Natural killer cell treated with Interleukin-12 subunit alpha and Interleukin-12 subunit beta and Interleukin-15 and Interleukin-18, amount 100 ng/mL, for 72 hours (primary cell): ENCODE measurements at places on chromosomes 2 and 18. TPM values are rescaled to one million over a fixed set of nuclear protein-coding genes. Genes with fewer than 3 reads are reported as not detected.
A peak's percentile ranks its signal among the peaks of the same experiment; 100 is the strongest.

The TMEM178A gene
- not detected for total RNA-seq

The HOXD11 gene
- total RNA-seq: not detected

The OTOF gene
- total RNA-seq: 0.57 TPM

The MC5R gene
- total RNA-seq: not detected

The SP9 gene
- total RNA-seq: not detected

GRCh38 chr2:107402330-107402729 is 424.4 kb upstream of the RGPD4 start:
- H3K27me3 ChIP-seq: no peaks in the 10 kb centered on the region
- no peak overlapping the region for H3K4me3 ChIP-seq
- no peak overlapping the region for H3K27ac ChIP-seq
- no peaks in the 10 kb centered on the region for H3K4me1 ChIP-seq
- no peak for DNase-seq

DNA sequence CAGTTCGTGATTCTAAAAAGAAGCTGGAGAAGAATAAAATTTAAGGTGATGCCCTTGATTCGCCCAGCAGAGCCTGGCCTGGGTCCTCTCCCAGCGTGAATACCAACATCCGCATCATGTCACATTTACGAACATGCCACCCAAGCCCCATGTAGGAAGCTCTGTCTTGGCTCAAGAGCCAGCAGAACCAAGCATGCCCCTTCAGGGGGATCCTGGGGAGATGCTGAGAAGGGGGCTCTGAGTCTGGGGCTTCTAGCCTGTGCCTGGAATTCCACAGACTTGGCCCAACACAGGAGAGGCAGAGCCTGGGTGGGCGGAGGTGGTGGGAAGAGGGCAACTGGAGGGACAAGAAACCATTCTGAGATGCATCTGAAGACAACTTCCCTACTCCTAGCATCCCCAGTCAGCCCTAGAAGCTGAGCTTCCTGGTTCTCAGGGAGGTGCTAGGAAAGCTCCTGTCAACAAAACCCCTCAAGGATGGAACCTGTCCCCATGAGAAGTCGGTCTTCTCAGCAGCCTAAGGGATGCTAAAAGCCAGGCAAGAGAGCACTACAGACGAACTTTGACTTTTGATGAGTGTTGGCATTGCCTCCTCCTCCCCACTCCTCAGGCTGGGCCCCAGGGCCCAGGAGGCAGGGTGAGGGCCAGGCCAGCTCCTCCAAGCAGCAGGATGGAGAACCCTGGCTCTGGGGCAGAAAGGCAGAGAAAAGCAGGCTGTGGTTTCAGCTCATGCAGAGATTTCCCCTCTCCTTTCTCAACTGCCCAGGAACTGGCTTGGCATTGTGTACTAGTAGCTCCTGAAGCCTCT is 57.9 kb downstream of the POLR1A start:
- H3K4me3 ChIP-seq: no peak overlapping the region
- peaks cover 4% of the 10 kb centered on the region for H3K4me1 ChIP-seq
- H3K36me3 ChIP-seq: peaks cover 21% of the 10 kb centered on the region

- H3K36me3 ChIP-seq: no peaks in the 10 kb centered on the region
- H3K27me3 ChIP-seq: no peaks in the 10 kb centered on the region
- DNase-seq: no peak
- H3K4me1 ChIP-seq: peaks cover 14% of the 10 kb centered on the region
- no peak overlapping the region for H3K4me3 ChIP-seq
These were observed 3.0 kb upstream of the INPP1 start for GRCh38 chr2:190340369-190340768.

DNA sequence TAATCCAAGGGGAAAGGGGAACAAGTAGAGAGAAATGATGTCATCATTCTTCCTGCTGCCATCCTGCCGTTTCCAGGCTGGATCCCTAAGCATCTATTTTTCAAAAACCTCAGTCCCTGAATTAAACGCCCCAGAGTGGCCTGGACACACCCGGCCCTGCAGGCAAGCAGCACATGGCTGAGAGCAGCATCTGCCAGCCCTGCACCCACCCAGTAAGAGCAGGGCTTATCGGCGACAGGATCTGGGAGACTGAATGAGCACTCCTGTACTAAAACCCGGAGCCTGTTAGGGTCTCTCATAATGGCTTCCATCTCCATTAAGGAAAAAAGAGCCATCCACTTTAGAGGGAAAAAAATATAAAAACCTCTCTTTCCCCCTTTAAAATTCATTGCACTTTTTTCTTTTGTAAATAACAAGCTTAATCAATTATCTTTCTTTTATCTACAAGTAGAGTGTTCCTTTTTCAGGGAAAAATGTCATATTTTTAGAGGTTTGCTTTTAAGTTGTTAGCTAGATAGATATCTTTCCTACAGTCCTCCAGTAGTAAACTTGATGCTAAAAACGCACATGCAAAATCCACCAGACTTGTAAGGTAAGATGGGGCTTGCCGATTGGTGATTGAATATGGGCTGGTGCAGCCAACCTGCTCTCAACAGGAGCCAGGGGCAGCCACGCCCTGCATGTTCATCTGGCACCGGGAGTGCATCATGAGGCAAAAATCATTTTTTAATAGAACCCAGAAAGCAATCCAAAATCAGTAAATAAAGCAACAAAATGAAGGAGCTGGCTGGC is 457.8 kb downstream of the EIPR1 start:
- peaks cover 11% of the 10 kb centered on the region for H3K27me3 ChIP-seq
- no peak overlapping the region for H3K27ac ChIP-seq
- no peak overlapping the region for H3K4me3 ChIP-seq
- H3K4me1 ChIP-seq: no peaks in the 10 kb centered on the region
- no peaks in the 10 kb centered on the region for H3K36me3 ChIP-seq

- H3K27me3 ChIP-seq: no peaks in the 10 kb centered on the region
- peak overlapping the region; percentile 98 for H3K27ac ChIP-seq
- peaks cover 6% of the 10 kb centered on the region for H3K36me3 ChIP-seq
These were observed 43.7 kb downstream of the MEX3C start for GRCh38 chr18:51153659-51154371.

DNA sequence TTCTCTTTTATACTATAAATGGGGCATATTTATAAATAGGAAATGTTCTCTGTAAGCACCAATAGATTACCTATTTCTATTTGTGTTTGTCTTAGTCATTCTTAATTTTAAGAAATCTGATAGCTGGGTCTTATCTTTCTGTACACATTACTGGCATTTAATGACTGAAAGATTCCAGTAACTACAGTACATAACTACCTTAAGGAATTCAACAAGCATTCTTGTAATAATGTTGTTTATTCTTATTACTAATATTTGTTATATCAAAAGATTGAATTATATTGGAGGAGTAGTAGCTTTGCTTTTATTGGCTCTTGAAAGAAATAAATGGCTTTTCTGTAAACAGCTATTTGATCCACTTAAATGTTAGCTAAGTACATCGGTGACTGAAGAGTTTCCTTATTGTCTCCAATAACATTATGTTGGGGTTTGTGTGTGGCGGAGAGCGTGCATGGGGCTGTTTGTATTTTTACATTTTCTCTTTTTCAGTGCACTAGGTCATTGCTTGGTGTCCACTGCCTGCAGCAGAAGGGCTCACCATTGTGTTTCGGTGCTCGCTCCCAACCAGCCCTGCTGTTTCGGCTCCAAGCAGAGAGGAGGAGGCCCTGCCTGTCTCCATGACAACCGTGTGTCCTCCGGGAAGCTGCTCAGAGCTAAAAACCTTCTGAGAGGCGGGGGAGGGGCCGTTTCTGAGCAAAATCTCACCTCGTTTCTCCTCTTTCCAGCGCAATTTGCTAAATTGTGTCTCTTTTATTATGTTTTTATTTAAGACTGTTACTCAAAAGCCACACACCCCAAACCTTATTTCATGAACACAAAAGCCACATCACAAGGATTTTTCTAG is 112.5 kb upstream of the SLC38A11 start:
- no peaks in the 10 kb centered on the region for H3K36me3 ChIP-seq
- H3K27me3 ChIP-seq: no peaks in the 10 kb centered on the region
- no peak overlapping the region for H3K4me3 ChIP-seq
- no peaks in the 10 kb centered on the region for H3K4me1 ChIP-seq

GRCh38 chr2:212299333-212299732 is 239.3 kb downstream of the ERBB4 start:
- no peak for DNase-seq
- no peak overlapping the region for H3K4me3 ChIP-seq
- H3K27me3 ChIP-seq: no peaks in the 10 kb centered on the region
- no peak overlapping the region for H3K27ac ChIP-seq

DNA sequence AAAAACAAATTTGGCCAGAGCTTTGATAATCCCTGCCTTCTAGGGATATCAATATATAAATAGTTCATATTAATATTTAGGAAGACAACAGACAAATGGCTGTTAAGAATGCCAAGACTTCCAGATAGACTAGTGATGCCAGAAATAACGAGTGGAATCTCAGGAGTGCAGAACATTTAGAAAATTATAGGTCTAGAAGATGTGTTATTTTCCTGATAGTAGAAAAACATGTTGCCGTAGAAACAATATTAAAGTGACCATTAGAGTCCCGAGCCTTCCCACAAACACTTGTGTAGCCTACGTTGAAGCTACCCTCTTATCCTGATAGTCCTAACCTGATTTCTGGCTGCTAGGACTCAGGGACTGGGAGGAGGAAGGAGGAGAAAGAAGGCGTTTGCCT is 54.3 kb upstream of the ITGA6 start:
- peaks cover 2% of the 10 kb centered on the region for H3K27me3 ChIP-seq
- no peak for DNase-seq
- H3K36me3 ChIP-seq: no peaks in the 10 kb centered on the region
- no peaks in the 10 kb centered on the region for H3K4me1 ChIP-seq
- H3K27ac ChIP-seq: no peak overlapping the region

DNA sequence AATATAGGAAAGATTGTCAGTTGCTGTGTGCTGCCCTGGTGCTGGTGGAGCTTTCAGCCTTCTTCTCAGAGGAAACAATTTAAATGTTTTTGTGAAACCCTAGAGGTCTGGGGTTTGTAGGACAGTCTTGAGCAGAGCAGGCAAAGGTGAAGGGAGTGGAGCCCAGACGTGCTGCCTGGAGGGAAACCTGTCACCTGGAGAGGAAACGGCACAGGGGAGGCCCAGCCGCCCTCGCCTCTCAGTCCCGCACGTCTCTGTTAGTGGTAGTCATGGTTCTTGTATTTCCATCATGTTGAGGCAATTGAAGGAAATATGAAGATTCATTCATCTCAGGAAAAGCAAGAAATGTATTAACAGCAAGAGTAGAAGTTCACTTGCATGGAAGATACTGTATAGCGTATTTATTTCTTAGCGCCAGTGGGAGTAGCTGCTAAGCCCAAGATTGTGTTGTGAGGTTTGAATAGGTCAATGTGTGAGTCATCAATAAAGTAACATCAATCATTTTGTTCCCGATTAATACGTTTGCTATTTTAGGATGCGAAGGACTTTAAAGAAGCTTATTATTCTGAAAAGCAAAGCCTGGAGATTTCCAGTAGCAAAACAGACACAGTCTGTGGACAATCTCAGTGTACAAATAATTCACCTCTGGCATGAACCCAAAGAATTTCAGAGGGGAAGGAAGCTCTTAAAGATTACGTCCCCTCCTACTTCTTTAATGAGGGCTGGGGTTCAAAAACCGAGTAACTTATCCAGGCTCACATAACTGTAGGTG is 70.4 kb downstream of the LRRFIP1 start:
- peak overlapping the region; percentile 94 for H3K27ac ChIP-seq
- peaks cover 6% of the 10 kb centered on the region for H3K36me3 ChIP-seq
- H3K4me1 ChIP-seq: peaks cover 89% of the 10 kb centered on the region
- H3K27me3 ChIP-seq: no peaks in the 10 kb centered on the region

DNA sequence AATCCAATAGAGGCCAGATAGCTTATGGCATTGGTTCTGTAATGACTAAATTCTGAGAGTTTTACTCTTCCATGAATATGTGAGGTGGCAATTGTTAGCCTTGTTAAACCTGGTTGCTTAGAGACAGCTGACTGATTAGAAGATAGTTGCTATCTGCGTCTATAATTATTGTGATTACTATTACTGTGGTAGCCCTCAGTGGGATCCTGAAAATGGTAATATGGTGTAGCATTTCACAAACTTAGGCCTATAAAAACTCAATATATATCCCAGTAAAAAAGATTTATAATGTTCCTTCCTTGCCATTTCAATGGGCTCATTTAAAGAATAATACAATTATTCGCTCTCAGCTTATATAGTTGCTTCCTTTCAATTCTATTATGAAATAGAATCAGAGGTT is 405.8 kb upstream of the CDH2 start:
- H3K4me1 ChIP-seq: no peaks in the 10 kb centered on the region
- no peak for DNase-seq
- no peak overlapping the region for H3K4me3 ChIP-seq
- H3K27ac ChIP-seq: no peak overlapping the region

DNA sequence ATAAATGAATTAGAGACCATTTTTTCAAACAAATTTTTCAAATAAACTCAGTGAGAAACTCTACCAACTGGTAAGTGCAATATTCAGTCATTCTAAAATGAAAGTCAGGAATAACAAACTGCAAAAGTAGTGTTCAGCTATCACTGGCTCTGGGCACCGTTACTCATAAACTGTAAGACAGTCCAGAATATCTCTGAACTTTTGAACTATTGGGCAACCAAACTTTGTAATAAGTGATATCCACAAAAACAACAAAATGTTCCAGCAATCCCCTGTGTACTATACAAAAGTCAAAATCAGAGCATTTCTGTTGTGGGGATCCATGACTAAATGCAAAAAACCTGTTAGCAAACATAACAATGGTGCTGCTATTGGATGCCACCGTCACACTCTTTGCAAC is 56.3 kb downstream of the SLC25A12 start:
- H3K36me3 ChIP-seq: peaks cover 34% of the 10 kb centered on the region
- no peaks in the 10 kb centered on the region for H3K27me3 ChIP-seq
- no peak overlapping the region for H3K27ac ChIP-seq
- DNase-seq: no peak
- no peak overlapping the region for H3K4me3 ChIP-seq
- no peaks in the 10 kb centered on the region for H3K4me1 ChIP-seq

DNA sequence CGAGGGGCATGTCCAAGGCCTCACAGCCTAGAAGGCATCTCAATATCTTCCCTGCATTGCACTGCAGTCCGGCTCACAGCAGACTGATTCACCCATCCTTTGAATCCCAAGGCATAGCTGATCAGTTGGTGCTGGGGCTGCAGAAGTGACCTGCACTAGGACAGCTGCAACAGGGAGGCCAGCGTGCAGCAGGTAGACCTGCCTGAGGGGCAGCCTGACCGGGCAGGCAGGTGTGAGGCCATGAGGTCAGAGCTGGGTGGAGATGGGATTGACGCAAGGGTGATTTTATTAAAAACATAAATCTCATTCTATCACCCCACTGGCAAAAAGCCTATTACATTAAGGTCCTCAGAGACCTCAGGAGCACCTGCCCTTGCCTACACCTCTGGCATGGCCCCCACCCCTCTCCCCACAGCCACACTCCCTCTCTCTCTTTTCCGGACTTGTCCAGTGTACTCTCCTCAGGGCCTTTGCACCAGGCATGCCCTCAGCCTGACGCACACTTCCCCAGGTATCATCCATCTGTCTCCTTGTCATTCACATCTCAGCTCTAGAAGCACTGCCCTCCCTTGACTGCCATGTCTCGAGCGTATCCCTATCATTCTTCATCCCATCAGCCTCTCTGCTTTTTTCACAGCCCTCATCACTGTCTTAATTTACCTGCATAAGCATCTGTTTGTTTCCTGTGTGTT is 63.5 kb upstream of the WIPF1 start:
- H3K4me3 ChIP-seq: no peak overlapping the region
- no peak overlapping the region for H3K27ac ChIP-seq
- H3K27me3 ChIP-seq: no peaks in the 10 kb centered on the region
- H3K36me3 ChIP-seq: peaks cover 4% of the 10 kb centered on the region
- H3K4me1 ChIP-seq: peaks cover 24% of the 10 kb centered on the region
- DNase-seq: no peak

GRCh38 chr2:98390571-98391476 is 44.6 kb downstream of the CNGA3 start:
- H3K36me3 ChIP-seq: no peaks in the 10 kb centered on the region
- H3K4me1 ChIP-seq: no peaks in the 10 kb centered on the region
- DNase-seq: no peak
- no peak overlapping the region for H3K4me3 ChIP-seq
- H3K27me3 ChIP-seq: peaks cover 9% of the 10 kb centered on the region

- H3K4me1 ChIP-seq: no peaks in the 10 kb centered on the region
- no peaks in the 10 kb centered on the region for H3K27me3 ChIP-seq
- H3K4me3 ChIP-seq: no peak overlapping the region
- no peak overlapping the region for H3K27ac ChIP-seq
These were observed 156.9 kb downstream of the LRRTM1 start for GRCh38 chr2:80147690-80148089.
